ENCODE measurements at places on chromosomes 12 and 14.
A peak's percentile ranks its signal among the peaks of the same experiment; 100 is the strongest.

- H3K27ac ChIP-seq, result peak overlapping the region; percentile 40
- H3K36me3 ChIP-seq, result no peaks in the 10 kb centered on the region
- DNase-seq, result no peak
- peaks cover 91% of the 10 kb centered on the region for H3K4me1 ChIP-seq
- H3K4me3 ChIP-seq, result peak overlapping the region; percentile 68
These were observed 15.9 kb downstream of the UBE2N start for GRCh38 chr12:93425736-93426411.

GRCh38 chr14:92892589-92892988 is 30.4 kb upstream of the CHGA start:
- no peak overlapping the region for H3K4me3 ChIP-seq
- H3K4me1 ChIP-seq, result no peaks in the 10 kb centered on the region
- no peak overlapping the region for H3K27ac ChIP-seq
- DNase-seq, result no peak
- peaks cover 25% of the 10 kb centered on the region for H3K27me3 ChIP-seq

DNA sequence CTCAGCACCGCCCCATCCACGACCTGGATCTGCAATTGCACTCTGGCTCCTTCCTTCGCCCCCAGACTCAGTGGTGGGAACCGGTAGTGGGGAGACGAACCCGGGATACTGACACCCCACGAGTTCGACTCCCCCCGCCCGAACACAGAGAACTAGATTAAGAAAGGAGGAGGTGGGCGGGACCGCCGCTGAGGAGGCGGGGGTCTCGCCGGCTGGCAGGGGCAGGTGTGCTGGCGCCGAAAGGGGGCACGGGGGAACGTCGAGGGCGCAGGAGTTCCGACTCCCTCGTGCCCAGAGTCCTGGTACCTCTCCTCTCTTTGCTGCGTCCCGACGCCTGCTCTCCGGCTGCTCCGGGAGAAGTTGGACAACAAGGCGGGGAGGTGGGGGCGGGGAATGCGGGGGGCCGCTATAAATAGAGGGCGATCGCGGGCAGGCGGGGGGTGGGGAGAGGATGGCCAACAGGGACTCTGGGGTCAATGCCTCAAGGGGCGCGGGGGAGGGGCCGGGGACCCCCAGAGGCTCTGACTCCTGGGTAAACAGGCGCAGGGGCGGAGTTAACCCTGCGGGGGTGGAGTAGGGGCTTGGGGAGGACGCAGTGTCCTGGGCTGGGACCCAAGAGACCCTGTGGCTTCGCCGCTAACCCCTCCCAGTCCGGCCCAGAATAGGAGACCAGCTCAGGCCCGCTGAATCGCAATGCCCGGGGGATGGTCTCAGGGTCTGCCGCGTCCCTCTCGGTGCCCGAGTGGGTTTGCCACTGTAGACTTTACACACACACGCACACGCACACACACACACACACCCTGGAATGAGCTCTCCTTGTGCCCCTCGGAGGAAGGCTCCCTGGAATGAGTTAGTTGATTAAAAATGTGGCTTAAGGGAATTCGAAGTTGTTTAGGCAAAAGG is 761 bp upstream of the NDRG2 start:
- peak overlapping the region; percentile 58 for H3K27ac ChIP-seq
- no peak for DNase-seq
- peaks cover 32% of the 10 kb centered on the region for H3K27me3 ChIP-seq

- peaks cover 25% of the 10 kb centered on the region for H3K36me3 ChIP-seq
- peak overlapping the region; percentile 77 for H3K27ac ChIP-seq
- H3K27me3 ChIP-seq, result no peaks in the 10 kb centered on the region
- peaks cover 21% of the 10 kb centered on the region for H3K4me1 ChIP-seq
- H3K4me3 ChIP-seq, result no peak overlapping the region
These were observed 84.6 kb downstream of the VCPKMT start for GRCh38 chr14:50031602-50032313.

DNA sequence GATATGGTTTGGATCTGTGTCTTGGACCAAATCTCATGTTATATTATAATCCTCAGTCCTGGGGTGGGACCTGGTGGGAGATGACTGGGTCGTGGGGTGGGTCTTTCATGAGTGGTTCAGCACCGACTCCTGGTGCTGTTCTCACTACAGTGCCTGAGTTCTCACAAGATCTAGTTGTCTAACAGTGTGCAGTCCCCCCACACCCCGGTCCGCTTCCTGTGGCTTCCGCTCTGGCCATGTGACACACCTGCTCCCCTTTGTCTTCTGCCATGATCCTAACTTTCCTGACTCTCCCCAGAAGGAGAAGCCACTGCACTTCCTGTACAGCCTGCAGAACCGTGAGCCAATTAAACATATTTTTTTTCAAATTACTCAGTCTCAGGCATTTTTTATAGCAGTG is 1262.2 kb downstream of the TMEM121 start:
- no peak overlapping the region for H3K4me3 ChIP-seq
- H3K36me3 ChIP-seq, result no peaks in the 10 kb centered on the region

GRCh38 chr14:29724991-29725390 is 202.7 kb downstream of the PRKD1 start:
- no peak overlapping the region for H3K4me3 ChIP-seq
- H3K27ac ChIP-seq, result peak overlapping the region; percentile 63
- H3K36me3 ChIP-seq, result no peaks in the 10 kb centered on the region
- DNase-seq, result no peak
- no peaks in the 10 kb centered on the region for H3K4me1 ChIP-seq

- peaks cover 31% of the 10 kb centered on the region for H3K4me1 ChIP-seq
- no peak overlapping the region for H3K4me3 ChIP-seq
- H3K27me3 ChIP-seq, result no peaks in the 10 kb centered on the region
- DNase-seq, result no peak
- no peak overlapping the region for H3K27ac ChIP-seq
- peaks cover 27% of the 10 kb centered on the region for H3K36me3 ChIP-seq
These were observed 18.4 kb downstream of the ZNF664 start for GRCh38 chr12:123991372-123991951.

DNA sequence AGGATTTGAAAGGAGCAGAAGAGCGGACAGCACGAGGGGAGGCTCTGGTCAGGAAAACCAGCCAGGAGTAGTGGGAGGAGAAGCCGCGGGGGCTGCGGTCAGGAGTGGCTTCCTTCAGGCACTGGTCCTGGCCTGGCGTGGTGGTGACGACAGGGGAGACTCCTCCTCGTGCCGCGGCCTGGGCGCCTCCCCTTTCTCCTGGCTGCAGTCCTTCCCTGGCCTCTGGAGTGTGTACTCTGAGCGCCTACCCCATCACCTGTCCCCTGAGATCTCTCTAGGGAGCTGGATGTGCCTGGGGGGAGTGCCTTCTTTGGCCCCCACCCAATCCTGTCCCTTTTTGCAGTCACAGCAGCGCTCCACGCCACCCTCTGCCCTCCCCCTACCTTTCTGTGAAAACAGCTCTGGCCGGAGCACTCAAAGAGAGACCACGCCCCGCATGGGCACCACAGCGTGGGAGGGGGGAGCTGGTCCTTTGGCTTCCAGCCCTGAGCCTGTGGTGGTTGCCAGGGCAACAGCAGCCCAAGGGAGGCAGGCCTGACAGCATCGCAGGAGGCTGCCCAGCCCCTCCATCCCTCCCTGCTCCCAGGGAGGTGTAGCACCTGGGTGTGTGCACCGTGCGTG is 125.9 kb downstream of the CALM1 start:
- DNase-seq, result no peak
- peaks cover 8% of the 10 kb centered on the region for H3K36me3 ChIP-seq
- H3K27me3 ChIP-seq, result no peaks in the 10 kb centered on the region
- no peak overlapping the region for H3K27ac ChIP-seq
- H3K4me1 ChIP-seq, result no peaks in the 10 kb centered on the region

DNA sequence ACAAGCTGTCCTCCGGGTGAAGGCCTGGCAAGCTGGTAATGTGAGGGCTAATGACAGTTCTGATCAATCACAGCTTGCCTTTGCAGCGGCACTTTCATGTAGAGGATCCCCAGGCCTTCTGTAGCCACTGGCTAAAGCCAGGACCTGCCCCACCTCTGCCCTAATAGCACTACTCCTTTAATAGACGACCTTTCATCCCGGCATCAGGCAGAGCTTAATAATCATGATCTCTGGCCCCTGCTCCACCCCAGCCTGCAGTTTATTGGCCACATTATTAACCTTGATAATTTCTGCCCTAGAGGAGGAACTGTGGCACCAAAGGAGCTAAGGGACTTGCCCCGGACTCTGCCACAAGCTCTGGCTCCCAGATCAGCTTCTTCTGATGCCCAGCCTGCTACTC is 142.3 kb upstream of the TBX3 start:
- no peak overlapping the region for H3K4me3 ChIP-seq
- peak overlapping the region; percentile 54 for H3K27ac ChIP-seq
- H3K36me3 ChIP-seq, result no peaks in the 10 kb centered on the region

DNA sequence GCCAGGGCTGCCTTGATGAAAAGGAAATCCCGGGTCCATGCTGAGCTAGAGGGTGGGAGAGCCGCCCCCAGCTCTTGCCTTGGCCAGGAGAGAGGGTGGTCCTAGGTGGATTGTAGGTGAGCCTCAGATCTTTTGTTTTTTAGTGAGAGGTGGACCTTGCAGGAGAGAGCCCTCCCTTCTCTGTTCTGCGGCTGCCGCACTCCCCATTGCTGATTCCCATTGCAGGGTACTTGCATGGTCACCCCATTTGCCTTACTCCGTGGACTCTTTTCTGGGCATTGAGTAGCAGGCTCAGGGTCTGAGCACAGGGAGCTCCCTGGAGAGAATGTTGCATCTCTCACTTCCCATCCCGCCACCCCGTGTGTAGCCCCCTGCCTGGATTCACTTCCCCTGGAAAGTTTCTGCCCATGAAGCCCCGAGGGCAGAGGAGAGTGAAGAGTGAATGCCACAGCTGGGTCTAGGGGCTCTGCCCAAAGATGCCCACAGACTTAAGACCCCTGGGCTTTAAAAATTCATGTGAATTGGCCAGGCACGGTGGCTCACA is 10.2 kb downstream of the VASH1 start:
- H3K4me1 ChIP-seq, result peaks cover 11% of the 10 kb centered on the region
- no peak for DNase-seq
- no peaks in the 10 kb centered on the region for H3K27me3 ChIP-seq
- no peak overlapping the region for H3K27ac ChIP-seq
- H3K4me3 ChIP-seq, result no peak overlapping the region

DNA sequence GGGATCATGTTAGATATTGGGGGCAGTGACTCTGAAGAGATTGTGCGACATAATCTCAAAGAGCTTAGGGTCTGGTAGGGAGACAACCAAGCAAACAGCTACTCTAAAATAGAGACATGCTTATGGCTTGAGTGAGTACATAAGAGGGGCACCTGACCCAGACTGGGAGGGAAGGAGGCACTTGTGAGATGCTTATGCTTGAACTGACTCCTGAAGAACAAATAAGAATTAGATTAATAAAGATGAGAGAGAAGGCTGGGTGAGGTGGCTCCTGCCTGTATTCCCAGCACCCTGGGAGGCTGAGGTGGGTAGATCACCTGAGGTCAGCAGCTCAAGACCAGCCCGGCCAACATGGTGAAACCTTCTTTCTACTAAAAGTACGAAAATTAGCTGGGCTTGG is 19.1 kb downstream of the TMTC2 start:
- no peaks in the 10 kb centered on the region for H3K36me3 ChIP-seq

DNA sequence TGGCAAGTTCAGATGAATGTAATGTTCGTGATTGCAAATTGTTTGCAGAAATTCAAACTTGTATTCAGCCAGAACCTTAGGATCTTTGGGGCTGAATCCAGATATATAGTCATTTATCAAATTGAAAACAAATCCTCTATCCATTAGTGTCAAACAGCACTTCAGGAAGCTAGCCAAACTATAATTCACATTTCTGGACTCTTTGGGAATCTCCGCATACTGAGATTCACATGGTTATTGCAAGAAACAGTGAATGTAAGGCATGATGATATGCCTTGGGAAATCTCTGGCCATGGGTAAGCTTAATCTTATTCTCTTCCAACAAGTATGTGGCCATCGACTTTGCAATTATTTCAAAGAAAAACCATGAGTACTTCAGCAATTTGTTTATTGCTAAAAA is 98.5 kb downstream of the KLHL28 start:
- no peaks in the 10 kb centered on the region for H3K4me1 ChIP-seq
- DNase-seq, result no peak
- H3K36me3 ChIP-seq, result no peaks in the 10 kb centered on the region
- H3K27ac ChIP-seq, result no peak overlapping the region

GRCh38 chr12:108193917-108194316 is 64.8 kb downstream of the WSCD2 start:
- H3K4me3 ChIP-seq, result no peak overlapping the region
- no peak for DNase-seq
- no peaks in the 10 kb centered on the region for H3K36me3 ChIP-seq

GRCh38 chr12:25859976-25860375 is 98.5 kb upstream of the RASSF8 start:
- no peak for DNase-seq
- no peaks in the 10 kb centered on the region for H3K4me1 ChIP-seq
- peaks cover 8% of the 10 kb centered on the region for H3K27me3 ChIP-seq
- no peak overlapping the region for H3K4me3 ChIP-seq

DNA sequence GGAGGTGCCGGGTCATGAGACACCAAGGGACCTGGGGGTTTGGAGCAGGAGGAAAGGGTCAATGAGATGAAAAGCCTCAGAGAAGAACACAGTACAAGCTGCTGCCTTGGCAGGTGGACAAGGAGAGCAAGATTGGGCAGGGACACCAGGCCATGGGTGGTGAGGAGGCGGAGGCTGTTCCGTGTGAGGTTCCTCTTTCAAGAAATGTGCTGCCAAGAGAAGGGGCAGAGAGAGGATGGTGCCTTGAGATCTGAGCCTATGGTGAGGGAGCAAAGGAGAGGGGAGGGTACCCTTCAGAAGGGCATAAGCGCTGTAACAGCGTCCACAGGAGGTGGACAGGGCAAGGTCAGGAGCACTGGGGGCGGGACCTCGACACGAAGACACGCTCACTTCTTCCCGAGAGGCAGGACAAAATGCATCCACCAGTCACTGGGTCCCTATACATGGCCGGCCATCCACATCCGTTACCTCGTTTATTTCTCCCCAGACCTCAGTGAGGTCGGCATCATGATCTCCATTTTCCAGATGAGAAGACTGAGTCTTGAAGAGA is 100.2 kb downstream of the B4GALNT3 start:
- peaks cover 35% of the 10 kb centered on the region for H3K4me1 ChIP-seq
- H3K27ac ChIP-seq, result no peak overlapping the region
- peaks cover 7% of the 10 kb centered on the region for H3K27me3 ChIP-seq
- DNase-seq, result no peak
- H3K4me3 ChIP-seq, result no peak overlapping the region
- H3K36me3 ChIP-seq, result no peaks in the 10 kb centered on the region

DNA sequence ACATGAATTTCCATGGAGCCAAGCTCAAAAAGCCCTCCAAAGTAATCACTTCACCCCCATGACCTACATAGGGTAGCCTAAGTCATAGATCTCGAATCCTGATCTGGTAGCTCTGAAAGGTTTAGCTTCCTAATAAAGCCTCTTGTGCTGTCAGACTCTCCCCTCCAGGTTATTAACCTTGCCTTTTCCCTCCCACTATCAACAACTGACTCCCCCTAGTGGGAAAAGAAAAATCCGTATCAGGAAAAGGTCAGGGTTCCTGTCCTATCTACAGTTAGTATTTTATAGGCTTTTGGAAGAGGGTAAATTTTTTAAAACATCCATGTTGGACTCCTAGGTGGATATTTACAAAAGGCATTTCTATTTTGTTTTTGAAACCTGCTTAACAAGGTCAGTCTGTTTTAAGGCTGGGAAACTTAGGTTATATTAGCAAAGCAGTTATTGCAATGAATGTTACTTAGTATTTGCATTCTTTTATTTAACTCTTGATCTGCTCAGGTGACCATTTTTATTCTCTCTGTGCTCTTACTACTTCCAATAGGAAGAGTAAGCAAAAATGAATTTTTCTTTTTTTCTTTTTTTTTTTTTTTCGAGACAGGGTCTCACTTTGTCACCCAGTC is 8.0 kb downstream of the YY1 start:
- H3K4me1 ChIP-seq, result peaks cover 91% of the 10 kb centered on the region
- DNase-seq, result no peak
- H3K27ac ChIP-seq, result peak overlapping the region; percentile 84
- H3K36me3 ChIP-seq, result no peaks in the 10 kb centered on the region
